ENCODE measurements at places on chromosomes 6 and 20.

DNA sequence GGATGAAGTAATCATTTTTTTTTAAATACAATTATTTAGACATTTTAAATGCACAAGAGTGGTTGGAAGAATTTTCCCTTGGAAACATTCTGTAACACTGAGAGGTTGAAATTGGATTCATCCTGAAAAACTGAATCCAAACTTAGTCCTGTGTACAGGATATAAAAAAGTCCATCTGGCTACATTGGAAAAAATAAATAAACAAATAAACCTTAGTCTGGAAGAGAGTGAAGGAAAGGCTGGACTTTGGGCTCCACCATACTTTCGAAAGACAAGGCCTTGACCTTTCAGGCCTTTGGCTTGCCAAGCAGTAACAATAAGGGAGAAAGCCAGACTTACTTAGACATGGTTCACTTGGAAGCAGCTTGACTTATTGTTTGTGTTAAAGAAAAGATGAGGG, 664.3 kb downstream of the TENT5A start:
- DNase-seq = no peak

DNA sequence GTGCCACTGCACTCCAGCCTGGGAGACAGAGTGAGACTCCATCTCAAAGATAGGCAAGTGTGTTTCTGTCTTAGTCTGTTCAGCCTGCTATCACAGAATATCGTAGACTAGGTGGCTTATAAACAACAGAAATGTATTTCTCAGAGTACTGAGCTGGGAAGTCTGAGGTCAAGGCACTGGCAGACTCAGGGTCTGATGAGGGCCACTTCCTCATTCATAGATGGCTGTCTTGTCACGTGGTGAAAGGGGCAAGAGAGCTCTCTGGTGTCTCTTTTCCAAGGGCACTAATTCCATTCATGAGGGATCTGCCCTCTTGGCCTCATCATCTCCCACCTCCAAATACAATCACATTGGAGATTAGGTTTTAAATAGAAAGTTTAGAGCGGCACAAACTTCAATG, 95.6 kb upstream of the PHACTR3 start:
- no peak for DNase-seq

DNA sequence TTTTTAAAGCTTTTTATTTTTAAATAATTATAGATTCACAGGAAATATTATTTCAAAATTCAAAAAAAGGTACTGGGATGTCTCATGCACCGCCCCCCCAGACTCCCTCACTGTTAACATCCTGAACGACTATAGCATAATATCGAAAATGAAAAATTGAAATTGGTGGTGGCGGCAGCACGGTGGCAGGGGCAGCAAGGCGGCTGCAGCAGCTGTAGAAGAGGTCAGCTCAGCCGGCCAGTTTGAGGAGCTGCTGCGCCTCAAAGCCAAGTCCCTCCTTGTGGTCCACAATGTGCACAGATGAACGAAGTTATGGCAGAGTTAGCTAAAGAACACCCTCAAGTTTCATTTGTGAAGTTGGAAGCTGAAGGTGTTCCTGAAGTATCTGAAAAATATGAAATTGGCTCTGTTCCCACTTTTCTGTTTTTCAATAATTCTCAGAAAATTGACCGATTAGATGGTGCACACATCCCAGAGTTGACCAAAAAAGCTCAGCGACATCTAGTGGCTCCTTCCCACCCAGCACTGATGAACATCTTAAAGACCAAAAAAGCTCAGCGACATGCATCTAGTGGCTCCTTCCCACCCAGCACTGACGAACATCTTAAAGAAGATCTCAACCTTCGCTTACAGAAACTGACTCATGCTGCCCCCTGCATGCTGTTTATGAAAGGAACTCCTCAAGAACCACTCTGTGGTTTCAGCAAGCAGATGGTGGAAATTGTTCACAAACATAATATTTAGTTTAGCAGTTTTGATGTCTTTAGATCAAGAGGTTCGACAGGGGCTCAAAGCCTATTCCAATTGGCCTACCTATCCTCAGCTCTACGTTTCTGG, 100.8 kb downstream of the FAM217A start:
- DNase-seq = peak; percentile 41

- no peak for DNase-seq
These were observed 152.8 kb downstream of the TMEM200A start for GRCh38 chr6:130518588-130518987.

GRCh38 chr6:22145823-22146677, 150.8 kb downstream of the PRL start:
- no peak for DNase-seq
